ENCODE measurements at places on chromosomes 2 and 18.
A peak's percentile ranks its signal among the peaks of the same experiment; 100 is the strongest.

DNA sequence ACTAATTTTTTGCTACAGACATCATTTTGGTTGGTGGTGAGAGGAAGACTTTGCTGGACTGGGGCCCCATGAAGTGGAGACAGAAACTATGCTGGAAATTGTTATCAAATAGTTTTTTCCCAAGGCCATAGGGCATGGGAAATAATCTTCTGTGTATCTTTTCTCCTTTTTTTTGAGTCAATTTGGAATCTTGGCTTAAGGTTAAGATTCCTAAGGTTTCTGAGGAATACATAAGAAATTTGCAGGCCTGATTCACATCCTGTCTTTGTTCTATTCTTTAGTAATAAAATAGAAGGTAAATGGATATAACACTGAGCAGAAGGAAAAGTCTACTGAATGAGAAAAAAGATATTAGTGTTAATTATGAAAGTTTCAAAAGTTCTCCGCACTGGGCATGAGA, 16.6 kb downstream of the SMC6 start:
- no peak for DNase-seq

DNA sequence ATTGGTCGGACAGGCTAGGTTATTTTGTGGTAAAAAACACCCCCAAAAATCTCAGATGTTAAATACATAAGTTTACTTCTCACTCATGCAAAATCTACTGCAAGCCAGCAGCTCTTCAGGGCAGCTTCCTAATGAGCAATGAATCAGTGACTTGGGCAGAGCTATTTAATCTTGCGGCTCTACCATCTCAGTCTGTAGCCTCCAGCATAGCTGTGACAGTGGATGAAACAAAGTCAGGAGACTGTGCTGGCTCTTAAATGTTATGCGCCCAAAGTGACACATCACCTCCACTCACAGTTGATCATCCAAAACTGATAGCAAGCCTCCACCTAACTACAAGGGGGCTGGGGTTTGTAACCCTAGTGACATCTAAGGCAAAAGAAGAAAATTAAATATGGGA, 571.9 kb downstream of the METTL4 start:
- DNase-seq = no peak

DNA sequence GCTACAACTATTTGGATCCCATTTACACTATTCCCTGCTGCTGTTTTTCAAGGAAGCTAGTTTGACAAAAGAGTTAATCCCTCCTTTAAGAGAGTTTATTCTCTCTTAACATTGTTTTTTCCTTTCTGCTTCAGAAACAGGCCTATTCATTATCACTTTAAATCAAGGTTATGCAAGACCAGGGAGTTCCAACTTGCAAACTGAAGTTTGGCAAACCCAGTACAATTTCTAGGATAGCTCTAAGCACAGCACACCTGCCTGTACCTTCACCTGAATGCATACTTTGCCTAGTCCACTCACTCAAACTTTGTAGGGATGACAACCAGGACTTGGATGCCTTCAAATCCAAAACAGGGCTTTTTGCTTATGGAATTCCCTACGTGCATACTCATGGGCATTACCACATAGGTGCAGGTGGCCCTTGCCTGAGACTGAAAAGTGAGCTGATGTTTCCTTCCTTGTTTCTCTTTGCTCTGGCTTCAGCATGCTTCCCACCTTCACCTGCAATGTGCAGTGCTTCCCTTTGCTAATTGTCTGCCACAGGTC, 193.8 kb upstream of the MMADHC start:
- DNase-seq = no peak

- DNase-seq = no peak
Observed at GRCh38 chr2:46241344-46241743, 55.9 kb upstream of the EPAS1 start.

- DNase-seq = no peak
Observed at GRCh38 chr18:23057096-23057495, 78.2 kb upstream of the CABLES1 start.

DNA sequence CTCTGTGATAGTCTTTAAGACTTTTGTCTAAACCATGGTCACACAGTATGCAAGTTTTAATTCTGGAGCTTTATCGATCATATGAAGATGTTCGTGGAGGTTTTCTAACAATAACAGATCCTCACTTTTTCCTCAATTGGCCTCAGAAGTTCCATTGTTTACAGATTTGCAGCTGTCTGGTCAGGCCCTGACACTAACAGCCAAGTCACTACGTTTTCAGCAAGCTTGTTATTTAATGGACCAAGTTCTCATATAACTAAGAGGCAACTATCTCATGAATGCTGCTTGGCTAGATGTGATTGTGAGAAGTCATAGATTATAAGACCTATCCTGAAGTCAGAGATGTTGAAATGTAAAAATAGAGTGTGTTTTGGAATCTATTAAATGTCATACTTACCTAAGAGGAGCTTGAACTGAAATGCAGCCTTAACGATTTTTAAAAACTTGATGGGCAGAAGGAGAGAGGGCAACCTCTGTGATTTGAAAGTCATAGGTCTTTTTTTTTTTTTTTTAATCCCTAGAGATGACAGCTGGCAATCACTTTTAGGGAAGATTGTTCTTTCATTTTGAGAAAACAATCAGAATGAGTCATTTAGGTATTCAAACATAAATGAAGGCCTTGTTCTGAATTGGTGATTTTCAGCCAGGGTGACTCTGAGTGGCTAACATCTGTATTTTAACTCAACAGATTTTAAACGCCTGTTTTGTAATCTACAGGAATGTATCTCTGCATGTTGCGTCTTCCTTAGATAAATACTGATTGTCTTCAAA, 48.4 kb upstream of the NEMP2 start:
- no peak for DNase-seq

- peak; percentile 48 for DNase-seq
Observed at GRCh38 chr2:11656671-11657101, 13.3 kb downstream of the NTSR2 start.

DNA sequence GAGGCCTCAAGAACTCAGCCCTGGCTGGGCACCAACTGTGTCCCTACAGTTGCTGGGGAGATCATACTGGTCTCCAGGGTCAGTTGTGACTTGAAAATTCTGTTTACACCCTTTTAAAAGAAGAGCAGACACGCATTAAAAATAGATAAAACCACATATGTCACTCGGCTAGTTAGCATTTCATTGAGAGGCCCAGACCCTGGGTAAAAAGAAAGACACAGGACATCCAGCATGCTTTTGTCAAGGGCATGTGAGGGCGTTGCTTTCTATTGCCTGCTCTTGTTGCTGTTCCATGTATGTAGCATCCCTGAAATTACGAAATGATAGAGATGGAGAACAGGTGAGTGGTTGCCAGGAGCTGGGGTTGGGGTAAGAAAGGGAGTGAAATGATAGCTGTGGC, 94.3 kb downstream of the SEPTIN10 start:
- DNase-seq = no peak

GRCh38 chr2:46018773-46019591, 278.2 kb upstream of the EPAS1 start:
- DNase-seq = no peak

- DNase-seq = no peak
Observed at GRCh38 chr2:48583961-48584360, 33.7 kb upstream of the GTF2A1L start.

- DNase-seq = no peak
Observed at GRCh38 chr2:44706681-44707553, 234.6 kb upstream of the SIX3 start.

DNA sequence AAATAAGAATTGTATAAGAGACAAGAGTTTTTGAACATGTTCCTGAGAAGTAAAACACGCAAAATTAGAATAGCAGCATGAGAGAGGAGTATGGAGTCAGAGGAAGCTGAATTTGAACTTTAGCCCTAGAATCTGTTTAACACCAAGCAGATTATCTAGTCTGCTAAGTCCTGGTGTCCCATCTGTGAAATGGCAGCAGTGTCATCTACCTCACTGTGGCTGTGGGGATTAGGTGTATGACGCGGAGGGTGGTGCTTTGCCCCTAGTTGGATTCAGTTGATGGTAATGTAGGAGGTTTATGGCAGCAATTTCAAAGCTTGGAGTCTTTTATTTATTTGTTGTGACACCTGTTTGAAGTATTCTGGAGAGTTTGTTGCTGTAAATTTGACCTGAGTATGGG, 79.2 kb downstream of the ZNF532 start:
- DNase-seq = no peak

DNA sequence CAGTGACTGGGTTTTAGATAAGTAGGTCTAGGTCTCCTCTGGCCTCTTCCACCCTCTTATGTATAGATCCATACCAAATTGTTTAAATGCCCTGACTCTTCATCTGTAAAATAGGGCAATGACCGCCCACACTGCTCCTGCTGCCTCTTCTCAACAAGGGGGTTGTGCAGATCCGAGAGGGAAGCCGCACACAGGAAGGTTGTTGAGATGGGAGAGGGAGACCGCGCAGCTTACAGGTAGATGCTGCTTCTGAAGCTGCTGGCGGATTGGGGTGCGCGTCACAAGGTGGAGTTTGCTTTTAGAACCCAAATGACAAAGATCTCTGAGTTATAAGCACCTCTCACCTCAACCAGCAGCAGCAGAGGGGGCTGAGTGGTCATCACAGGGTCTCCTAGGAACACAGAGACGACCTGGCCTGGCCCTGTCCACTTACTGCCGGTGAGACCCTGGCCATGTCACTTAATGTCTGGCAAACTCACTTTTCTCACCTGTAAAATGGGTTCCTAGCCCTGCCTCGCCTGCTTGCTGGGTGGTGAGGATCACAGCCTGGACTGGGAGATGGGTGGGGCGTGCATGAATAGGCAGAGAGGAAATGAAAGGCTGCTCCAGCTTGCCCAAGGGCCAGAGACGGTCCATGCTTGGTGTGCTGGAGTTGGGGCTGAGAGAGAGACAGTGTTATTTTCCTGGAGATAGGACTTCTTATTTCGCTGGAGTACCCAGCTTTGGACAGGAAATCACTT, 251.3 kb downstream of the EIPR1 start:
- DNase-seq = peak; percentile 38

- no peak for DNase-seq
Observed at GRCh38 chr2:209809256-209809655, 37.6 kb downstream of the UNC80 start.

DNA sequence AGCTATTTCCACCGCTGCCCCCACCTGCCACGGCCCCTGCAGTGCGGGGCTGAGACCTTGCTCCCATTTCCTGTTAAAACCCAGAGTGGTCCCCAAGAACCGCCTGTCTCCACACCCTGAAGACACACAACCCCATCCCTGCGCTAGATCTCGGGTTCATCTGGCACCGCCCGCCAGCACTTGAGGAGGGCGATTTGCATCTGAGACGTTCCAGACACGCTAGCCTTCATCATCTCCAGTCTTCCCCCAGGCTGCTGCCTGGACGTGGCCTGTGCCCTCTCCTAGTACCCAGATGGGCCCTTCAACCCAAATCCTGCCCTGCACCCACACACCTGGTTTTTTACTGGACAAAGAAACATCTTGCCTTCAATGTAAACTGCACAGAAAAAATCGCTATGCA, 49.8 kb downstream of the SLC66A2 start:
- no peak for DNase-seq

DNA sequence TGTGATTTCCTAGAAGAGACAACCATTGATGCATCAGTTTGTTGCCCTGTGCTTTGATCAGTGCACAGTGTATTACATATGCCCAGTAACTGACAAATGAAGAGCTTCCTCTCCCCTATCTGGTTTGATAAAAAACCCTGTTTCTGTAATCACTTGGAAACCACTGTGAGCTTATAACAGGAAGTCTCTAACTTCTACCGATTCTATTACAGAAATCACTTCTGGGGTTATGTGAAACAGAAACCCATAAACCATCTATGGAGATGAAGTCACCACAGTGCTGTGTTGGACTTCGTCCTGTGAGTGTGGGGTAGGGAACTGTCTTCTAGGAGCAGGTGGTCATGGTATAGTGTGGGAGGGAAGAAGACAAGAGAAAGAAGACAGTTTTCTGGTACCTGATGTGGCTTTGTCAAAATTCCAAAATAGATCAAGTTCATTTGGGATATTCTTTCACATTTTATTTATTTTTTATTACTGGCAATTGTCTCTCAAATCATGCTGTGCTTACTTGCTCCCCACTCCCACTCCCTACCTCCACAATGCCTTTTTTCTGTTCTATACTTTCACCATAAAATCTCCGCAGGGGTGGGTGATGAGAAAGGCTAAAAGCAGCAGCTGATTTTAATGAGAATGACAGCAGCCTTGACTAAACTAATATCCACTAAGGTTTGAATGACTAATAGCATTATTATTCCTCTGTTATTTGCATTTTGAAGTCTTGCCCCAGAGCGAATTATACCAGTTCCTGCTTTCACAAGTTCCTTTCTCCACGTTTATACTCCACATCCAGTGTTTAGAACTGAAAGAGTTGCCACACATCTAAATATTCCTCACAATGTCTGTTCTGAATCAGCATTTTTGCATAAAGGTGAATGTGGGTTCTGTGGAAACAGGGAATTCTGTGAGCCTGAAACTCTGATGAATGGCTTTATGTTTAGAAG, 41.7 kb upstream of the RND3 start:
- no peak for DNase-seq

DNA sequence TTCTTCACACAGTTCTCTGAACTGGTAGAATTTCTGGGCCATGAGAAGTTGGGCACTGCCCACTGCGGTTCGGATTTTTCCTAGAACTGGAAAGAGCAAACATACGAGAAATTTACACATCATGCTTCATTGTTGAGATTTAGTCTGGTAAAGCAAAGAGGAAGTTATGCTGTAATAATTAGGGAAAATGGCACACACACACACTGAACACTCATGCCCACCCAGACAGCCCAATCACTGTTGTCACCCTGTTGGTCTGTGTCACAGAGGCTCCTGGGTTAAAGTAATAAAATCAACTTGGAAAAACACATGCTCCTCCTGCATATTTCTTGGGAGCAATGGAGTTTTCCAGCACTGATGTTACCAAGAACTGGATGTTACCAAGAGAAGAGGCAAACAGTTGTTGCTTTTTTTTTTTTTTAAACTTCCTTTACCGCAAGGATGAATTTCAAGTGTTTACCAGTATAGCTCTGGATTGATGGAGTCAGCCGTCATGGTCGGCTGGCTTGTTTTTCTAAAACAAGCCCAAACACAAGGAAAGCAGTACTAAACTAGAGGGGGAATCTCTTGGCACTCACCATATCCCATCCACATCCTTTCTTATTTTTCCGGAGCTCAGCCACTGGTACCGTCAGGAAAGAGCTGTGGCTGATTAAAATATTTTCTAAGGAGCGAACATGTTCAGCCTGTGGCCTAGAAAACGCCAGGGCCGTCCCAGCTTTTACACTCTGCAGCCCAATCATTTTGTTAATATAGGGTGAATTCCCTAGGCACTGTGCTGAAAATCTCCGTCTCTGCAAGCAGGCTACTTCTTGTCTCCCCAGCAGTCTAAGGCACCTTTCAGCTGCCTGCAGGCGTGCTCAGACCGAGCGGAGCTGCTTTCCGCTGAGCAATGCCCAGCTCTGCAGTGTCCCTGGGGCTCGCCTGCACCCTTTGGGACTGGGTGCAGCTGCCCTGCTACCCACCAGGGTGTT, 58.9 kb downstream of the TGIF1 start:
- DNase-seq = peak; percentile 56
